ENCODE measurements at places on chromosomes 6 and 20.
A peak's percentile ranks its signal among the peaks of the same experiment; 100 is the strongest.

GRCh38 chr20:46356195-46357029 lies 48.1 kb upstream of the CDH22 start:
- DNase-seq, result no peak

GRCh38 chr6:22042706-22043105 lies 254.1 kb downstream of the PRL start:
- DNase-seq, result no peak

DNA sequence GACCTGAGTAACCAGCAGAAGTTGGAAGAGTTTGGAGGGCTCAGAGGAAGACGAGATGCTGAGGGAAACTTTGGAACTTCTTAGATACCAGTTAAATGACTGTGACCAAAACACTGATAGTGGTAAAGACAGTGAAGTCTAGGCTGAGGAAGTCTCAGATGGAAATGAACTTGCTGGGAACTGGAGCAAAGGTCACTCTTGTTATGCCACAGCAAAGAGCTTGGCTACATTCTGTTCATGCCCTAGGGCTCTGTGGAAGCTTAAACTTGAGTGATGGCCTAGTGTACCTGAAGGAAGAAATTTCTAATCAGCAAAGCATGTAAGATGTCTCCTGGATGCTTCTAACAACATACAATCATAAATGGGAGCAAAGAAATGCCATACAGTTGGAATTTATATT lies 24.7 kb downstream of the WDR27 start:
- no peak for DNase-seq

- DNase-seq, result no peak
Measured at GRCh38 chr20:63482021-63482587, 9.6 kb upstream of the KCNQ2 start.

- no peak for DNase-seq
Measured at GRCh38 chr6:35158520-35158919, 17.4 kb upstream of the TCP11 start.

- peak; percentile 34 for DNase-seq
Measured at GRCh38 chr6:37699138-37699766, 1.6 kb upstream of the MDGA1 start.

DNA sequence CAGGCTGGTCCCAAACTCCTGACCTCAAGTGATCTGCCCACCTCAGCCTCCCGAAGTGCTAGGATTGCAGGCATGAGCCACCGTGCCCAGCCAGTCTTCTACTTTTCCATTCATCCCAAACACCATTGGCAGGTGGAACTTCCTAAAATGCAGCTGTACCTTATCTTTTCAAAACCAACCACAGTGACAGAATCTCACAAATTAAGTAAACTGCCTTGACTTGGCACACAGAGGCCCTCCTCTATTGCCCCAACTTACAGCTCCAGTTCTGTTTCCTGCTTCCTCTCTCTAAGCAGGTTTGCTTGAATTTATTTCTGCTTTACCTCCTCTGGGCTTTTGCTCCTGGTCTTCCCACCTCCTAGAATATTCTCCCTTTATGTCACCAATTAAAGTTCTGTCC lies 7.6 kb downstream of the MYB start:
- DNase-seq, result no peak

GRCh38 chr6:164322533-164322932 lies 908.0 kb downstream of the QKI start:
- DNase-seq, result no peak

DNA sequence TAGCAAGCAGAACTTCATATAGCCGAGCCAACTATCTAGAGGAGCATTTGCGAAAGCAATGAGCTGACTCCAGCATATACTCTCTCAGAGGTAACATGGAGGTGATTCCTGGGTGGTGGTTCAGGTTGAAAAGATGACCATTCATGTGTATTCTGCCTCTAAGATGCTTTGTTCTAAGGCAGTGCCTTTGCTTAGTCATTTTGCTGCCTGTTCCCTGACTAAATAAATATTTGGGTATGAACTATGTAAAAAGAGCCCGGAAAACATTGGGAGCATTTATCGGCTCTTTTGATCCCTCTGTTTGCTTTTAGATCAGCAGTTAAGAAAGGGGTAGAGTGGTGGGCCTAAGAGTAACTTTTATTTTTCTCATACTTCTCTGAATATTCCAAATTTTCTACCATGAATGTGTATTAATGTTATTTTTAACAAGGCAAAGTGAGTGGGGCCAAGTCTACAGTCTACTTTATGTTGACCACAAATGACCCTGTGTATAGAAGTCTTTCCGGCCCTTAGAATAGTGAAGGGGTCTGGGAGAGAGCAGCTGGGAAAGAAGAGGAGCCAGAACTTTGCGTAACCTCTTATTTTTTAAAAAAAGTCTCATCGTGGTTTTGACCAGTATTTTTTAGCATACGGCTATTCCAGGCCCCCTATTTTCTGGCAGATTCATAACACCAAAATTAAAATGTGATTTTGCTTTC lies 206.5 kb upstream of the EYA4 start:
- DNase-seq, result no peak

- DNase-seq, result no peak
Measured at GRCh38 chr6:106750946-106751345, 121.6 kb downstream of the QRSL1 start.

DNA sequence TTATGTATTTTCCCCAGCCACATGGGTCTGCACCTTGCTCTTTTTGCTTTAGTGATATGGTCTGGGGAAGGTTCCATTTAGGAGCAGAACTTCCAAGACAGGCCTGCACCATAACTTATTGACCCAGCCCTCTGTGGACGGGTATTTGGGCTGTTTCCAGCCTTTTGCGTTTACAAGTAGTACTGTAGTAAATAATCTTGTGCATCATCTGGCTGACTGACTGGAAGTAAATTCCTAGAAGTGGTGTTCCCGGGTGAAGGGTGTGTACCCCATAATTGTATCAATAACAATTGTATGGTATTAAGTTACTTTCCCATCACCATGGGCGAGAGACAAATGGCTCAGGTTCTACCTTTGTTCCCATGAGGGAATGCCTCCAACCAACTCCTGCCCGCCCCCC lies 31.6 kb downstream of the SPDEF start:
- DNase-seq, result no peak

- DNase-seq, result no peak
Measured at GRCh38 chr20:14142964-14143627, 147.8 kb downstream of the MACROD2 start.

- DNase-seq, result no peak
Measured at GRCh38 chr6:89269252-89269651, 45.8 kb downstream of the GABRR2 start.

DNA sequence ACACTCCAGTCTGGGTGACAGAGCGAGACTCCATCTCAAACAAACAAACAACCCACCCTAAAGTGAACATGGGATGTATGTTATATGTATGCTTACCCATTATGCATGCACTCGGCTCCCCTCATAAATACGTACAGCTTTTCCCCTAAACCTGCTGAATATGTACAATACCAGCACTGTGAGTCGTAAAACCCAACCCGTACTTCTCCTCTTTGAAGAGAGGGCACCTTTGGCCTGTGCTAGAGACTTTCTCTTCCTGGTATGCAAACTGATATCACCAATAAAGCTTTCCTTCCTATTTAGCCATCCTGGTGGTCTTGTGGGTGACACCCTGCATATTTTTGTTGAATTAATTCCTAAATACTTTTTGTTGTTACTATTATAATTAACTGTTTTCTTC lies 51.3 kb downstream of the VSTM2L start:
- DNase-seq, result no peak

- DNase-seq, result no peak
Measured at GRCh38 chr6:39693206-39693605, 32.0 kb downstream of the KIF6 start.

DNA sequence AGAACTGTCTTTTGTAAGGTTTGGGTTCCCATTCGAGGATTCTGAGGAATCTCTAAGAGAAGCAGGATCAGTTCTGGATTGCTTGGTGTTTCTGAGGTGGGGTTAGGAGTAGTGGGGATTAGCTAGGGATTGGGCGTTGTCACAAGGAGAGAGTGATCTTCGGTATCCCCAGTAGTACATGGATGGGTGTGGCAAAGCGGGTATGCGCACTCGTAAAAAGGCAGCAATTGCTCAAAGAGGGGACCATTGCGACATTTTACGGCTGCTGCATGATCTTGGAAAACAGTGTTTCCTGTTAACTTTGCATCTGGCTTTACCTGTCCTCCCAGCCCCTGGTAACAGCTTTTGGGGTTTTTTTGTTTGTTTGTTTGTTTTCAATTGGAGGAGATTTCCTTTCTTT lies 9.7 kb upstream of the ZSCAN9 start:
- no peak for DNase-seq

DNA sequence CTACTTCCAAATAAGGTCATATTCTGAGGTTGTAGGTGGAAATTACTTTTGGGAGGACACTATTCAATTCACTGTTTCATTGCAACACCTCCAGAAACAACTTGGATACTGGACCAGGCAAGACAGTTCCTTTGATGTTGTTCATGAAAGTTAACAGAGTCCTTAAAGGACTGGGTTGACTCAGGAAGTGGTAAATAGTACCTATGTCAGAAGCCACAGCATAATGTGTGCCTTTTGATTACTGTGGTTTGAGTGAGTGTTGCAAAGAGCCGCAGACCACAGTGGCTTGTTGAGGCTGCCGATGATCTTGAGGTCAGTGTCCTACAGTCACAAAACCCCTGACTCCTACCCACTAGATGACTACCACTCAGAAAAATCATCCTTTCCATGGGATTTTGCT lies 10.9 kb downstream of the IL20RA start:
- no peak for DNase-seq

- DNase-seq, result no peak
Measured at GRCh38 chr20:24986436-24987015, 6.0 kb downstream of the APMAP start.

DNA sequence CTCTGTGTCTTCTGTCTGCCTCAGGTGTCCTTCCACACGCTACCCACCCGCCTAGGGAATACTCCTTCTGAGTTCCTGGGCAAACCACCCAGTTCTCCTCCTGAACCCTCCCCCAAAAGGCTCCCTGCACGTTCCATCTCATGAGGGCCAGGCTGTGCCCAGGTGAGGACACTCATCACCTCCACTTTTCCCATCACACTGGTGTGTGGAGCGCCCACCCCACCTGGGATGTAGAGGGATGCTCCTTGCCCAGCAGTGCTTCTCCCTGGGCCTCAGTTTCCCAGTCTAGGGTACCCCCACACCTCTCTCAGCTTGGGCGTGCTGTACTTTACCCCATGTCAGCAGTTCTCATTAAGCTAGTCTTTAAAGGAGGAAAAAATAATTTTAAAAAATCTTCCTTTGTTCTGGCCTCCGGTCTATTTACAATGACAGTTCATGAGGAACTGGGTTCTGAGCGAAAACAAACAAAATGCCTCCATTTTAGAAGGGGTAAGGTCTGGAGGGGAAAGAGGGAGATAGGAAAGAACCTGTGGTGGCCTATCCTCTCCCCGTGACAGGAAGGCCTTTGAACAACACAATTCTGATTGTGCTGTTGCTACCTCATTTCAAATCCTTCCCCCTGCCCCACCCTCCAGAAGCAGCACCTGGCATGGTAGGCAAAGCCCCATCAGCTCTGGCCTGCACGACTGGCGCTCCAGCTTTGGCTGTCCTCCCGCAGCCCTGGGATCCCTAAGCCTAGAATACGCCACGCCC lies 1.7 kb upstream of the C20orf203 start:
- DNase-seq, result no peak

- DNase-seq, result no peak
Measured at GRCh38 chr6:12621754-12622153, 94.8 kb upstream of the PHACTR1 start.

GRCh38 chr20:24836041-24836533 lies 113.0 kb upstream of the CST7 start:
- no peak for DNase-seq

- peak; percentile 35 for DNase-seq
Measured at GRCh38 chr6:26233649-26234420, 131.2 kb upstream of the BTN3A2 start.

DNA sequence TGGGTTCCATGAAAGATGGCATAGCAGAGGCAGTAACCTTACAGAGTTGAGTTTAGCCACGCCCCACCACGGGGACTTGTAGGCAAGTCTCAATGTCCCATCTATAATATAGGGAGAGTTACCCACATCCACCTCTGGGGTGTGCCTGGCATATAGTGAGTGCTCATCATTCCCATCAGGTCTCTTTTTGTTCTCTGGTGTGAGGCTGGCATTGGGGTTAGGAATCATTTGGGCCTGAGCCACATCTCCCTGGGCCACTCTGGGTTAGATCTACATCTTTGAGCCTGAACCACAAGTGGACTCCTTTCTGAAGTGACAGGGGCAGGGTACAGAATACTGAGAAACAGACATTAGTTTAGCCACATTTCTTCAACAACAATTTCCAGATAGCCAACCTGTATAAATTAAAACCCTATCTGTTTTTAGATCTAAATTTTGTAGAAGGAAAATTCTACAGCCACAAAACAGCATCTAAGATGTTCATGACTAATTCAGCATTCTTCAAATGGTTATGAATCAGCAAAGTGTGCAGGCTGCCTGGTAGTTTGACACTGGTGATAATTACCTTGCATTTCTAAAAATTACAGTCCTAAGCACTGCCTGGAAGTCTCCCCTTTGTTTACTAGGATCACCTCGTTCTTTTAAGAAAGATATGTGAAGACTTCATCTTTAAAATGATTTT lies 20.1 kb downstream of the RNF24 start:
- DNase-seq, result no peak

- no peak for DNase-seq
Measured at GRCh38 chr6:168992446-168993144, 261.1 kb downstream of the THBS2 start.

GRCh38 chr6:142855893-142856623 lies 88.9 kb downstream of the HIVEP2 start:
- no peak for DNase-seq

DNA sequence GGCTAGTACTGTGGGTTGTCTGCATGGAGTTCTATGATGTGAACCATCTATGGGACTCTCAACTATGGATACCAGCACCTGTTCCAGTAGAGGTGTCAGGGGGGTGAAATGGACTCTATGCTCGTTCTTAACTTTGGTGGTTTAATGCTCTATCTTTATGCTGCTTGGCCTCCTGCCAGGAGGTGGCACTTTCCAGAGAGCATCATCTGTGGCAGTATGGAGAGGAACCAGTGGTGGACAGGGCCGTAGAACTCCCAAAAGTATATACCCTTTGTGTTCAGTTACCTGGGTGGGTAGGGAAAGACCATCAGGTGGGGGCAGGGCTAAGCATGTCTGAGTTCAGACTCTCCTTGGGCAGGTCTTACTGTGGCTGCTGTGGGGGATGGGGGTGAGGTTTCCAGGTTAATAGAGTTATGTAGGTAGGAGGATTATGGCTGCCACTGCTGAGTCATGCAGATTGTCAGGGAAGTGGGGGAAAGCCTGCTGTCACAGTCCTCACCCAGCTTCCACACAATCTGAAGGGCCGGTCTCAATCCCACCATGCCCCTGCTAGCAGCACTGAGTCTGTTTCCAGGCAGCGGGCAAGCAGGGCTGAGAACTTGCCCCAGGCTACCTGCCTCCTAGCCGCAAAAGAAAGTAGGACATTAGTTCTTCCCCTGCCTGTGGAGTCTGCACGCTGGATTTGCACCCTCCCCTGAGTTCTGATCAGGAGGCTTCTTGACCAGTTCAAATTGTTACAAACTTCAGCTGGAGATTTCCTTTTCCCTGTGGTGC lies 284.0 kb downstream of the KCNQ5 start:
- no peak for DNase-seq

DNA sequence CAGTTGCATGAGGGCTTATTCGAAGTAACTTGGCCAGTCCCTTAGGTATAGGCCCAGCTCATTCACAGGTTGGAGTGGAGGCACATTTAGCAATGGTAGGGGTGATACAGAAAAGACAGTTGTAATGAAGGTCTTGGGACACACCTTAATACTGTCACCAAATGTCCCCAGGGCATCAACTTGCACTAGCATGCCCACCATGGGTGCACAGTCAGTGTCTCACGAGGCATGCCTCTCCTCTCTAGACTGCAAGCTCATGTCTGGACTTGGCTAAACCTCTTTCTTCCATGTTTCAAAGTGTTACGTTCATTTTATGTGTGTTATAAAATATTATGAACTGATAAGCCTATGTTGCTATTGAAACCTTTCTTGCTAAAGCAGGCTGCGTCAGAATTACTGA lies 124.0 kb upstream of the ECI2 start:
- DNase-seq, result no peak

Data from activated naive CD4-positive, alpha-beta T cell (primary cell).